ENCODE measurements at places on chromosomes 4 and X. TPM values are rescaled to one million over a fixed set of nuclear protein-coding genes. Genes with fewer than 3 reads are reported as not detected.

DNA sequence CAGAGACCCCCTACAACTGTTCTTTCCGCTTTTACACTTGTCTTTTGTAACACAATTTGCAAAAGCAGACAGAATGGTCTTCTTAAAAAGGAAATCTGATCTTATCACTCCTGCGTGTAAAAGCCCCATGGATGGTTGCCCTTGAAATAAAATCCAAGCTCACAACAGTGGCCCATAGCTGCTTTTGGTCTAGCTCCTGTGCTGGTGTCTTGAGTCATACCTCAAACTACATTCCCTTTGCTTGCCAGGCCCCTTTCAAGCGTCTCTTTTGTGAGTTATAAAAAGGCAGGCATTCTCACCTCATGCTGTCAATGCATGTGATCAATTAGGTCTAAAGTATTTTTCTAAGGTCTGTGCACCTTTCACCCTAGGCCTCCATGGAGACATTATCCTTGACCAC is 27.6 kb downstream of the HPGD start:
- H3K36me3 ChIP-seq = no peaks in the 10 kb centered on the region
- peaks cover 30% of the 10 kb centered on the region for H3K4me1 ChIP-seq
- DNase-seq = no peak
- H3K27me3 ChIP-seq = no peaks in the 10 kb centered on the region

GRCh38 chr4:163195247-163195765 is 28.6 kb upstream of the NAF1 start:
- H3K27ac ChIP-seq = no peak overlapping the region
- no peak for DNase-seq
- H3K4me1 ChIP-seq = no peaks in the 10 kb centered on the region
- no peak overlapping the region for H3K4me3 ChIP-seq

GRCh38 chr4:150569384-150569987 is 12.5 kb upstream of the MAB21L2 start:
- H3K36me3 ChIP-seq = no peaks in the 10 kb centered on the region
- peak; percentile 19 for DNase-seq
- no peak overlapping the region for H3K27ac ChIP-seq
- H3K27me3 ChIP-seq = no peaks in the 10 kb centered on the region

- H3K27ac ChIP-seq = no peak overlapping the region
- peaks cover 23% of the 10 kb centered on the region for H3K27me3 ChIP-seq
- no peak overlapping the region for H3K4me3 ChIP-seq
- no peaks in the 10 kb centered on the region for H3K36me3 ChIP-seq
- no peak for DNase-seq
Measured at GRCh38 chr4:173765751-173766150, 235.7 kb upstream of the HAND2 start.

GRCh38 chrX:12979616-12980015 is 4.7 kb downstream of the TMSB4X start:
- no peak overlapping the region for H3K4me3 ChIP-seq
- peak overlapping the region; percentile 85 for H3K27ac ChIP-seq

DNA sequence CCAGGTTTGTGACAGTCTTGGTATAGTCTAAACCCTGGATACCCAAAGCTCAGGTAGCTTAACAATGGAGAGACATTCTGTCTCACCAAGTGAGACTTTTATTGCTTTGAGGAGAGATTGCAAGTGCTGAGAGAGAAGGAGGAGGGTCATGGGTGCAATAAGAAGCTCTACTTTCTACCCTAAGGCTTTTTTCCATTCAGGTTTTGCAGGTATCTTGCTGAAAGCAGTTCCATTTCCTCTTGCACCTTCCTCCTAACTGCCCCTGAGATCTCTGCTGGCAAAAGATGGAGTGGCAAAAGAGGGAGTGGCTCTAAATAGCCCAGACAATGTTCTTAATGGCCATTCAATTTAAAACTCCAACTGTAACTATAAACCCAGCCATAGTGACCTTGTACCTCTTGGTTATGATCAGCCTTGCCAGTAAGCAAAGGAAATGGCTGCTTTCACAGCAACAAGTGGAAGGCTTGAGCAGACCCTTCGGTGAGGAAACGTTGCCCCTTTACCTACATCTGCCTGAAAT is 105.6 kb upstream of the CPEB2 start:
- no peaks in the 10 kb centered on the region for H3K4me1 ChIP-seq
- no peak overlapping the region for H3K27ac ChIP-seq
- H3K27me3 ChIP-seq = no peaks in the 10 kb centered on the region

GRCh38 chr4:101197350-101197749 is 150.0 kb downstream of the PPP3CA start:
- no peaks in the 10 kb centered on the region for H3K36me3 ChIP-seq
- no peaks in the 10 kb centered on the region for H3K27me3 ChIP-seq

- no peak for DNase-seq
- H3K27ac ChIP-seq = no peak overlapping the region
- H3K27me3 ChIP-seq = no peaks in the 10 kb centered on the region
- H3K4me3 ChIP-seq = no peak overlapping the region
Measured at GRCh38 chr4:13783800-13784411, 156.4 kb upstream of the BOD1L1 start.

GRCh38 chrX:93637591-93637990 is 35.8 kb downstream of the NAP1L3 start:
- H3K36me3 ChIP-seq = no peaks in the 10 kb centered on the region
- no peaks in the 10 kb centered on the region for H3K27me3 ChIP-seq
- no peak overlapping the region for H3K4me3 ChIP-seq
- no peak for DNase-seq
- no peaks in the 10 kb centered on the region for H3K4me1 ChIP-seq

DNA sequence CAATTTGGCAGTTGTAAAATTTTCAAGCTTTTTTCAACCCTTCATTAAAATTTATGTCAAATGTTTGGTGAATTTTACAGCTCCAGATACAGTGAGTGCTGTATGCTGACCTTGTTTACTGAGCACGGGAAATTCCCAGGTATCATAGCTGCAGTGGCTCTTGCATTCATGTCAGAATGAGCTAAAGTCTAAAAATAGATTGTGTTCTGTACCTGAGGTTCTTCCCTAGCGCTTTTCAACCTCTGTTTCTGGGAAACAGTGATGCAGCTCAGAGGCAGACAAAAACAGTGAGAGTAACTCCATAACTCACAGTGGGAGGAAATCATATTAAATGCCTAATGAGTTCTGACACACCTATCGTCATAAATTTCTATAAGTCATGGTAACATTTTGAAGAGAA is 393.8 kb upstream of the GNPDA2 start:
- H3K27me3 ChIP-seq = no peaks in the 10 kb centered on the region
- no peak for DNase-seq
- no peak overlapping the region for H3K27ac ChIP-seq
- H3K4me3 ChIP-seq = no peak overlapping the region
- no peaks in the 10 kb centered on the region for H3K36me3 ChIP-seq

DNA sequence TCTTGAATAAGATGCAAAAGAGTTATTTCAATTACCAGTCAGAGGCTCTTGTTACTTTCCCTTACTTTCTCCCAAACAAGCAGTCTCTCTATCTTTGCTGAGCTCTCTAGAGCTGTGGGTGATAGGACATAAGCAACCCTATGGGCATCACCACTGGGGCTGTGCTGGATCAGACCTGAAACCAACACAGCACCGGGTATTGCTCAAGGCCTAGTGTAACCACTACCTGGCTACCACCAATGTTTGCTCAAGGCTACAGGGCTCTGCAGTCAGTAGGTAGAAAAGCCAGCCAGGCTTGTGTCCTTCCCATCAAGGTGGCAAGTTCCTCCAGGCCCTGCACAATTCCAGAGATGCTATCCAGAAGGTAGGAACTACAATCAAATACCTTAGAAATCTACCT is 35.3 kb upstream of the AGTR2 start:
- no peaks in the 10 kb centered on the region for H3K4me1 ChIP-seq
- no peaks in the 10 kb centered on the region for H3K36me3 ChIP-seq
- H3K27ac ChIP-seq = no peak overlapping the region

GRCh38 chr4:108146336-108146735 is 22.4 kb downstream of the LEF1 start:
- H3K27me3 ChIP-seq = no peaks in the 10 kb centered on the region
- no peak for DNase-seq
- no peaks in the 10 kb centered on the region for H3K36me3 ChIP-seq
- no peak overlapping the region for H3K4me3 ChIP-seq
- no peaks in the 10 kb centered on the region for H3K4me1 ChIP-seq
- H3K27ac ChIP-seq = no peak overlapping the region

- DNase-seq = no peak
- H3K4me1 ChIP-seq = no peaks in the 10 kb centered on the region
- no peak overlapping the region for H3K4me3 ChIP-seq
- H3K27me3 ChIP-seq = peaks cover 7% of the 10 kb centered on the region
- no peak overlapping the region for H3K27ac ChIP-seq
Measured at GRCh38 chr4:6050551-6050950, 32.3 kb upstream of the C4orf50 start.

GRCh38 chrX:54044877-54045338 is 635 bp upstream of the PHF8 start:
- peaks cover 11% of the 10 kb centered on the region for H3K36me3 ChIP-seq
- DNase-seq = peak; percentile 6
- H3K4me1 ChIP-seq = peaks cover 24% of the 10 kb centered on the region

- H3K4me1 ChIP-seq = no peaks in the 10 kb centered on the region
- H3K27me3 ChIP-seq = no peaks in the 10 kb centered on the region
- DNase-seq = no peak
- no peak overlapping the region for H3K27ac ChIP-seq
Measured at GRCh38 chr4:144410230-144410783, 235.6 kb upstream of the HHIP start.

VSIG1 gene
- total RNA-seq = 4.8 TPM

ARHGAP24 gene
- 7.2 TPM for total RNA-seq

STOX2 gene
- 3.6 TPM for total RNA-seq

GAB1 gene
- 3.3 TPM for total RNA-seq

WDR44 gene
- total RNA-seq = 10.5 TPM

ARHGEF6 gene
- total RNA-seq = 3.3 TPM

OPRPN gene
- total RNA-seq = not detected

RCHY1 gene
- 14.3 TPM for total RNA-seq

All from PC-3 (cell line).